Glutamatergic neuron (in vitro differentiated cells): ENCODE measurements at places on chromosomes 6 and 20. TPM values are rescaled to one million over a fixed set of nuclear protein-coding genes. Genes with fewer than 3 reads are reported as not detected.
A peak's percentile ranks its signal among the peaks of the same experiment; 100 is the strongest.

- no peak overlapping the region for H3K27ac ChIP-seq
- peaks cover 3% of the 10 kb centered on the region for H3K4me1 ChIP-seq
- no peak overlapping the region for H3K4me3 ChIP-seq
- H3K36me3 ChIP-seq = no peaks in the 10 kb centered on the region
- DNase-seq = no peak
- no peaks in the 10 kb centered on the region for H3K27me3 ChIP-seq
Observed at GRCh38 chr6:41801380-41801779, 13.9 kb downstream of the TOMM6 start.

DNA sequence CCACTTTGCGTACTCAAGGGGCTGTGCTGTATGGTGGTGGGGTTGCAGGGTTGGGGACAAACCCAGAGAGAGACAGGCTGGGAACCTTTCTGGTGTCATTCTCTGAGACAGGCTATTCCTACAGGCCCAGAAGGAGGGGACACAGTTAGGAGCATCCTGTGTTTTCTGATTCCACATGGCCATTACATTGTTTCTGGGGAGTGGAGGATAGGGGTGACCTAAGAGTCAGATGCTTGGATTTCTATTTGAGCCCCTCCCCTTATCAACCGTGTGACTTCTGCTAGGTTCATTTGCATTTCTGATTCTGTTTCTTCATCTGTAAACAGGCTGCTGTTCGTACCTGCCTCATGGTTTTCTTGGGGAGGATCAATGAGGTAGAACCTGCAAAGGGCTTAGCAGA, 29.4 kb upstream of the EPB41L1 start:
- no peak overlapping the region for H3K4me3 ChIP-seq
- peaks cover 6% of the 10 kb centered on the region for H3K27me3 ChIP-seq
- H3K27ac ChIP-seq = no peak overlapping the region
- H3K36me3 ChIP-seq = no peaks in the 10 kb centered on the region

DNA sequence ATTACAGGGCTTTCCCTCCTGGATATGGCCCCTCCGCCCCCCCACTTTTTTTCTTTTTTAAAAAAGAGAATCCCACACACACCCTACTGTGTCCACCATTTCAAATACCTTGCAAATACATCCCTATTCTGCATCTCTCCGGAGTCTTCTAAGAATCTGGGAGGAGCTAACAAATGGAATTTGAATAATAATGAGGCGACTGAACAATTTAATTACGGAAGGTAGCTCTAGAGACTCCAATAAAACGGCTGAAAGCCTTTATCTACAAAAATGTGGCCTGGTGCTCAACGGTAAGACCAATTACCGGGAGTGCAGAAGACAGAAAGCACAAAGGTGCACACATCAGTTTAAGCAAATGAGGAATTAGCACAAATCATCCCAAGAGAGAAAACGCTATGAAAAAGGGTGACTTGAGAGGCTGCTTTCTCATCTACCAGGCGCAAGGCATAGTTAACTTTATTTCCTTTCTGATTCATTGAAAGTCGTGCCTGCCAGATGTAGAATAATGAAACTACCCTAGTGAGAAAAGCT, 1.8 kb downstream of the RRAGD start:
- H3K27ac ChIP-seq = no peak overlapping the region
- peaks cover 22% of the 10 kb centered on the region for H3K4me1 ChIP-seq
- peak overlapping the region; percentile 88 for H3K4me3 ChIP-seq

HLA-A gene
- 60.2 TPM for total RNA-seq

ADGB gene
- total RNA-seq = not detected

RIPPLY2 gene
- 4.9 TPM for total RNA-seq

HFE gene
- total RNA-seq = not detected
